Sigmoid colon (tissue), 7 donors: ENCODE measurements at places on chromosomes 2 and 18. TPM values are rescaled to one million over a fixed set of nuclear protein-coding genes. Genes with fewer than 3 reads are reported as not detected.

Gene KCNK3
- 2.9 TPM for total RNA-seq

DNA sequence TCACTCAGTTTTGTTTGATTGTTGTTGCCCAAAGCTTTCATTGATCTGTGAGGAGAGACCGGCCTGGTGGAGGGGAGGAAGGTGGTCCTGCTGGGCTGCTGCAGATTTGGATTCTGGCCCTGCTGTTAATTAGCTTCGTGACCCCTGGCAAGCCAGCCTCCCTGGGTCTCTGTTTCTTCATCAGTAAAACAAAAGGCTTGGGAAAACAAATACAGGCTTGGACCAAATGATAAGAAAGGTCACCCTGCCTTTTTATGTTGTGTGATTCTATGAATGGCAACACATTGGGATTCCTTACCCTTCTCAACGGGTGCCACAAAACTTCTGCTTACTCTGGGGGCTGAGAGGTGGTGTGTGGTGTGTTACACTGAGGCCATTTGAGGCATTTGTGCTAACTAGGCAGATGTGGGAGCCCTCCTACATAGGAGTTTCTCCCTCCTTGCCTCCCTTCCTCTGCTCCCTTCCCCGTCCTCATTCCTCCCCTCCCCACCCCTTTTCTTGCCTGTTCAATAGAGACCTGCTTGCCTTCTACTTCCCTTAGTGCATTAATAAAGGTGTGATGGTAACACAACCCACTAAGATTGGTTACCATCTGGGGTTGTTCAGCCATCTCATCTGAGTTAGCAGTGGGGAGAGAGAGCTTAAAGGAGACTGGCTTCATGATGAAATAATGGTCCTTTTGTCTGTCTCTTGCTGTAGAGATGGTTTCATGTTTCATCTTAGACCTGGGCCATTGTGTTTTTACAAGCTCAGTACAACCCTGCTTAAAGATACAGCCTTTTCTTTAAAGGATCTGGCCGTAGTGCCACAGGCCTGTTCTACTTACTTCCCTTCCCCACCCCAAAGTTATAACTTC, 96.2 kb downstream of the TANC1 start:
- DNase-seq = no peak
- H3K27ac ChIP-seq = peak overlapping the region; percentile 71
- no peak overlapping the region for H3K4me3 ChIP-seq
- H3K4me1 ChIP-seq = peaks cover 51% of the 10 kb centered on the region
- no peaks in the 10 kb centered on the region for H3K27me3 ChIP-seq

DNA sequence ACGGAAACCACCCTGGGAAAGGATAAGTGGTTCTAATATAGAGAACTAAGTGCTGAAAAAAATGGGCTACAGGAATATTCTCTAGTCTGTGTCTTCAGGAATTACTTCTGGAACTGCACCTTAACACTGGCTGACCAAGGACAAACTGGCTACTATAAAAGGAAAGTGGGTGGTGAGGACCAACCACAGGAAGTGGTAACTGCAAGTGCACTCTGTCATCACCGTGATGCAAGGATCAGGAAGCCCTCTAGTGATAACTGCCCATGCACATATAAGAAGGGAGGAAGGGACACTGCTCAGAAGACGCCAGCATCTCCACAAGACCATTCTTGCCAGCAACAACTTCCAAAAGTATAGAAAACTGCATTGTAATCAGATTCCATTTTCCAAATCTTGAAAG, 424.4 kb upstream of the RGPD4 start:
- no peak overlapping the region for H3K27ac ChIP-seq
- no peak overlapping the region for H3K4me3 ChIP-seq
- no peaks in the 10 kb centered on the region for H3K36me3 ChIP-seq
- H3K27me3 ChIP-seq = no peaks in the 10 kb centered on the region
- H3K4me1 ChIP-seq = no peaks in the 10 kb centered on the region

DNA sequence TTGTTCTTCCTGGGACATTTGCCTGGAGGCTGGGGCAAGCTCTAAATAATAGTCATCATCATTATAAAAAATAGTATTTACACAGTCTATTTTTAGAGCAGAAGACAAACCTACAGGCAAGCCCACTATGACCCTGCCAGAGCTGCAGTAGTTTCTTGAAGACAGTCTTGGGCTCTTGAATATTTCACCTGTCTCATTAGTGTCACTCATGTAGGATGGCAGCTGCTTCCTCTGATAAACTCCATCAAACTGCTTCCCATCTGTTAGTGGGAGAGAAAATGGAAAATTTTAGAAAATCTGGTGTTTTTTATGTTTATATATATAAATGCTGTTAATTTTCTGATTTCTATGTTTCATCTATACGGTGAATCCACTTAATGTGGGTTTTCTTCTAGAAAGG, 8.5 kb upstream of the CYRIA start:
- H3K27me3 ChIP-seq = no peaks in the 10 kb centered on the region
- H3K4me3 ChIP-seq = no peak overlapping the region

- no peaks in the 10 kb centered on the region for H3K36me3 ChIP-seq
- H3K27ac ChIP-seq = no peak overlapping the region
- no peak for DNase-seq
- H3K4me1 ChIP-seq = no peaks in the 10 kb centered on the region
- H3K27me3 ChIP-seq = no peaks in the 10 kb centered on the region
These were observed 164.4 kb downstream of the TSN start for GRCh38 chr2:121919803-121920202.

DNA sequence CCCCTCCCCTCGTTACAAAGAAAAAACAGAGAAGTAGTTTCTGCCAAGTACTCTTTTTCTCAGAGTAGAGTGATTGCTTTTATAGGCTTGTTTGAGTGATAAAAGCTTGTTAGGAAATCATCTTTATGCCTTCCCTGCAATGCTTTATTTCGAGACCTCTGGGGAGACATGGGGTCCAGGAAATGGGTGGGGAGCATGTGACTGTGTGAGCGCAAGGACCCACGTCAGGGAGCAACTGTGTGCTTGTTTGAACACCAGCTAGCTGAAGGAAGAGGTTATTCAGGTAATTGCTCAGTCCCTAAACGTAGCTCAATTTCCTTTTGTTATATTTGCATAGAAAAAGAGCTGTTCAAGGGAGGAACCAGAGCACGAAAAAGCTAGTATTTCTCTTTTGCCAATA, 187.3 kb downstream of the FAM210A start:
- DNase-seq = no peak
- no peak overlapping the region for H3K4me3 ChIP-seq
- peak overlapping the region; percentile 38 for H3K27ac ChIP-seq
- no peaks in the 10 kb centered on the region for H3K36me3 ChIP-seq

GRCh38 chr2:30334762-30335363, 103.5 kb downstream of the LBH start:
- no peaks in the 10 kb centered on the region for H3K27me3 ChIP-seq
- H3K4me3 ChIP-seq = no peak overlapping the region
- H3K36me3 ChIP-seq = no peaks in the 10 kb centered on the region
- H3K4me1 ChIP-seq = peaks cover 6% of the 10 kb centered on the region

- no peak for DNase-seq
- H3K36me3 ChIP-seq = no peaks in the 10 kb centered on the region
- H3K27me3 ChIP-seq = no peaks in the 10 kb centered on the region
- no peak overlapping the region for H3K27ac ChIP-seq
- peaks cover 26% of the 10 kb centered on the region for H3K4me1 ChIP-seq
These were observed 37.9 kb upstream of the SMAD7 start for GRCh38 chr18:48988508-48989303.

DNA sequence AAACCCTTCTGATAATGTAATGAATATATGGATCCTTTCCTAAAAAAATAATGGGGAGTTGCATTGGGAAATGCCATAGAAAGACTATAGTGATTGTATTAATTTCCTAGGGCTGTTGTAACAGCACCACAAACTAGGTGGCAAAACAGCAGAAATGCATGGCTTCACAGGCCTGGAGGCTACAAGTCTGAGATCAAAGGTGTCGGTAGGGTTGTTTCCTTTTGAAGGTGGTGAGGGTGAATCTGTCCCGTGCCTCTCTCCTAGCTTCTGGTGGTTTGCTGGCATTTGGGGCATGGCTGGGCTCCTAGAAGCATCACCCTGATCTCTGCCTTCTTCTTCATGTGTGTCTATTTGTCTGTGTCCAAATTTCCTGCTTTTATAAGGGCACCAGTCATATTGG, 149.7 kb downstream of the INHBB start:
- H3K27ac ChIP-seq = no peak overlapping the region
- H3K27me3 ChIP-seq = no peaks in the 10 kb centered on the region
- no peaks in the 10 kb centered on the region for H3K4me1 ChIP-seq

Gene DPY30
- total RNA-seq = 69.8 TPM

Gene DRC1
- 0.54 TPM for total RNA-seq

DNA sequence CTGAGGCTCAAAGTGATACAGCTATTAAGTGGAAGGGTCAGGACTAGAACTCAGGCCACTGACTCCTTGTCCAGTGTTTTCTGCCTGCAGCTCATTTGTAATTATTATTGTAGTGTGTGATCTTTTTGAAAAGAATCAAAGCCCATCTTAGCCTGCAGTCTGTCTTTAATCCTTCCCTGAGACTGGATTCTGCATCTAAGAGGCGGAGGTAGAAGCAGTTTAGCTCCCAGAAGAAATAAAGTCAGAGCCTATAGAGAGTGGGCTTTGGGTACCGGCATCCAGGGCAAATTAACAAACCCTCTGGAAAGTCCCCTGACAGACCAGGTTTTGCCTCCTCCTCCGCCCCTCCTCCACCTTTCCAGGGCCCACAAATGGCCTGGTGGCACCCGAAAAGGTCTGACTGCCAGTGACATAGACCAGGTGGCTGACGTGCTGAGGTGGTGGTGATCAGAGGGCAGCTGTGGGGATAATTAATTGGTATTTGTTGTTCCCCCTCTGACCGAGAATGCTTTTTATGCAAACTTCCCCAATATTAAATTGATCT, 2.2 kb upstream of the RAX start:
- peaks cover 55% of the 10 kb centered on the region for H3K27me3 ChIP-seq
- H3K4me3 ChIP-seq = no peak overlapping the region
- DNase-seq = no peak
- no peaks in the 10 kb centered on the region for H3K36me3 ChIP-seq
